Mammary epithelial cell (primary cell): ENCODE measurements at places on chromosomes 13 and 19. TPM values are rescaled to one million over a fixed set of nuclear protein-coding genes. Genes with fewer than 3 reads are reported as not detected.
A peak's percentile ranks its signal among the peaks of the same experiment; 100 is the strongest.

Gene SERPINE3
- not detected for polyA plus RNA-seq

DNA sequence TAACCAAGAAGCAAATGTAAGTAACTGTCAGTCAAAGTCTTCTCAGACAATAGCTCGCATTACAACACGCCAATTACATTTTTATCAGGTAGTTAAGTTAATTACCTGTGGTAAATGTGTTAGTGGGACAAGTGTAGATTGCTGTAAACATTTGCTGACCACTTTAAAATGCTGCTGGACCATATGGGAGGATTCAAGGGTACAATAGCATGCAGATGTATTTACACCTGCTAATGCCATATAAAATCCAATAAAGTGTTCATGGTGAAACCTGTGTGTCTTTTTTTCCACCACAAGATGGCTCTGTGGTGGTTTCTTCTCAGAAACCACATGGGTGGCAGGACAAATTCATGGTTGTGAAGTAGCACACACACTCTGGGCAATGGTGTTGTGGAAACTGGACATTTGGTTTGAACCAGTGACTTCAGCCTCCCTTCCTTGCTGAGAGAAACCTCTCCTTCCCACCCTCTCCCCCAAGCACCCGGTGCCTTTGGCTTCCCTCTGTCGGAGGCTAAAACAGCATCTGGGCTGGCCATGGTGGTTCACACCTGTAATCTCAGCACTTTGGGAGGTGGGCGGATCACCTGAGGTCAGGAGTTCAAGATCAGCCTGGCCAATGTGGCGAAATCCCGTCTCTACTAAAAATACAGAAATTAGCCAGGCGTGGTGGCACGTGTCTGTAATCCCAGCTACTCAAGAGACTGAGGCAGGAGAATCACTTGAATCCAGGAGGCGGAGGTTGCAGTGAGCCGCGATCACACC, 18.1 kb upstream of the GTF3A start:
- DNase-seq = peak; percentile 35

GRCh38 chr13:77528834-77529500, 6.5 kb upstream of the SCEL start:
- no peak for DNase-seq

- no peak for DNase-seq
Observed at GRCh38 chr13:108435393-108436149, 166.1 kb downstream of the TNFSF13B start.

Gene ZNF177
- 0.54 TPM for polyA plus RNA-seq

- no peak for DNase-seq
Observed at GRCh38 chr13:49265822-49266221, 18.1 kb downstream of the CDADC1 start.

Gene MRPL34
- 43.1 TPM for polyA plus RNA-seq

DNA sequence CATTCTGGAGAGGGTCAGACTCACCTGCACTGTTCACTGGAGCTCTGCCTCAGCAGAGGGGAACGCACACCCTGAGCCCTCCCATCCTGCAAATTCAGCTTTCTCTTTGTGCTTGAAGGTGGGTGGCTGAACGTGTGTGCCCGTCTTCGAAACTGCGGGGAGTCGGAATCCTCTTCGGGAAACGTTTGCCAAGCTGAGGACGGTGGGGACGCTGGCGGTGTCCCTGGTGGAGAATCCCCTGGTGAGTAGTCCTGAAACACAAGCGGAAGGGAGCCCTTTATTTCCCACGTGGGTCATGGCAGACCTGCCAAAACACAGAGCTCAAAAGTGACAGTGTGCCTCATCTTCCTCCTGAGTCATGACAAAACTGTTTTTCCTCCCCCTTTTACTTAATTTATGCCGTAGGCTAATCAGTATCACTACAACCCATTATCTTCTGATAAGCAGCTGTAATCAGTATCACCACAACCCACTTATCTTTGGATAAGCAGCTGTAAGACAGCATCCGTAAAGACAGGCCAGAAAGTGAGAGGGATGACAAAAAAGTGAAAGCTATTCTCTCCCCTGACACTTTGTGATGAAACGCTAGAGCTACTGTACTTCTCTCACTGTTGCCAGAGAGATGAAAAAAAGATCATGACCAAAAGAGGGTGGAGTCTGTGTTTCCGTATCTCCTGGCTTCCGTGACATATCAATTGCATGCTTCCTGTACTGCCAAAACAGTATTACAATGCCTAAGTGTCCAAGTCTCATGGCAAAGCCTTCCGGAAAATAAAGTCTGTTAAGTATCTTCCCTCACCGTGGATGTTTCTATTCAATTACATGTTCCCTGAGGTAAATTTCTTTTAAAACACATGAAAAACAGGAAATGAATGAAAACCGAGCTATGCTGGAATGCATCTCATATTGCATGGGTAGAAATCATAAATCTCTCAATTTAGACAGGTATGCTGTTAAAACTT, 155.5 kb downstream of the TBC1D4 start:
- DNase-seq = peak; percentile 47

Gene OXGR1
- polyA plus RNA-seq = not detected

DNA sequence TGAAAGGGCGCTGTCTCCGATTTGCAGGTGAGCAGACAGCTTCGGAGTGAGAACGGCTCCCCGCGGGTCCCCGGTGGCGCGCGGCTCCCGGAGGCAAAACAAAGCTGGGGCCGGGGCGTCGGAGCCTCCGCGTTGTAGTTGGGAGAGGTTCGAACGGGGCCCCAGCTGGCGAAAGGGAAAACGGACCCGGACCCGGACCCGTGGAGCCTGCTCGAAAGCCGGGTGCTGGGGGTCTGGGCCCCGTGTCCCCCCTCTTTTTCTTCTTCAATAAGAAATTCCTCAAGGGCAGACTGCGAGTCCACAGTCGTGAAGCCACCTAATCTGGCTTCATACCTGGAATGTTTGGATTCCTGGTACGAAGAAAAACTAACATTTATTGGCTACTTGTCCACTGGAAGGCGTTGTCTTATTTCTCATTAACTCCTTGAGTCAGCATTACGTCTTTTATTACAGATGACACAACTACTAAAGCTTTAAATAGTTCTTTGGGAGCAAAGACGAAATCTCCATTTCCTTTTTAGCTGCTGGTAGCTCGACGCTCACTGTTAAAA, 632 bp upstream of the MTIF3 start:
- DNase-seq = peak; percentile 75

GRCh38 chr13:101190337-101190736, 226.0 kb downstream of the NALCN start:
- no peak for DNase-seq

GRCh38 chr13:23427342-23427843, 6.1 kb downstream of the SACS start:
- DNase-seq = peak; percentile 69

GRCh38 chr13:25232937-25233515, 54.3 kb downstream of the MTMR6 start:
- peak; percentile 16 for DNase-seq

Gene VSTM1
- polyA plus RNA-seq = not detected

Gene F10
- not detected for polyA plus RNA-seq

GRCh38 chr13:95559100-95559499, 6.6 kb downstream of the CLDN10 start:
- DNase-seq = no peak

DNA sequence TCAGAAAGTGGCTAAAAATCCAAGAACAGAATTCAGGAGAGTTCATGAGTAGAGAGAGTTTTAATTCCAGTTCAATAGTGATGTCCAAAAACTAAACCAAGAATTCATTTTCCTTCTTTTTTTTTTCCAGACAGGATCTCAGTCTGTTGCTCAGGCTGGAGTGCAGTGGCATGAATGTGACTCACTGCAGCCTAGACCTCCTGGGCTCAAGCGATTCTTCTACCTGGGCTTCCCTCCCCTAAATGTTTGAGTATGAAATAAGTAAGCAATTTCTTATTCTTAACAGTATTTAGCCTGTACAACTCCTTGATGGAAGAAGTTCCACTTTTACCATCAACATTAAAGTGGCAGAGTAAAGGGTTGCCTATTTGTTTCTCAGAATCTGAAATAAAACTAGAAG, 3.8 kb downstream of the COMMD6 start:
- DNase-seq = no peak

DNA sequence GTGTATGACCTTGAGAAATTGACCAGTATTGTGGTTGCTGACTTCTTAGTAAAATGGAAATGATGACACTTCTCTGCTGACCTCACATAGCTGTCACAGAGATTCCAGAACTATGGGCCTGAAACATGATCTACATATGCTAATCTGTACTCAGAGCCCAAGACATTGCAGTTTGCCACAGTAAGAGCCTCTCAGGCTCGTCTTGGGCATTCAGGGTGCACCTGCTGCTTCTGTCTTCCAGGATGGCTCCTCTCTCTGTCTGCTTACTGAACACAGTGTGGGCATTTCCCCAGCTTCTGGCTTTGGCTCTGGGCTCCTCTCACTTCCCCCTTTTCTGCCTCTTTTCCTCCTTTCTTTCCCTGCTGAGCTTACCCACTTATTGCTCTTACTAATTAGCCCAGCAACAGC, 22.3 kb upstream of the SLC46A3 start:
- no peak for DNase-seq

- DNase-seq = no peak
Observed at GRCh38 chr13:66849706-66850105, 380.4 kb downstream of the PCDH9 start.
